ENCODE measurements at places on chromosomes 13 and 19. TPM values are rescaled to one million over a fixed set of nuclear protein-coding genes. Genes with fewer than 3 reads are reported as not detected.

DNA sequence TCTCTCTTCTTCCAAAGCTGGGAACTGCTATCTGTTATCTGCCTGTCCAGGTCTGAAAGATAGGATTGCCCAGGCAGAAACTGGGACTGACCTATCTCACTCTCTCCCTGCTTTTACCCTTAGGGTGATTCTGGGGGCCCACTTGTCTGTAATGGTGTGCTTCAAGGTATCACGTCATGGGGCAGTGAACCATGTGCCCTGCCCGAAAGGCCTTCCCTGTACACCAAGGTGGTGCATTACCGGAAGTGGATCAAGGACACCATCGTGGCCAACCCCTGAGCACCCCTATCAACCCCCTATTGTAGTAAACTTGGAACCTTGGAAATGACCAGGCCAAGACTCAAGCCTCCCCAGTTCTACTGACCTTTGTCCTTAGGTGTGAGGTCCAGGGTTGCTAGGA lies 5.1 kb downstream of the KLK3 start:
- H3K4me1 ChIP-seq, result peaks cover 6% of the 10 kb centered on the region
- H3K36me3 ChIP-seq, result peaks cover 17% of the 10 kb centered on the region
- DNase-seq, result no peak

- H3K27ac ChIP-seq, result no peak overlapping the region
- no peak for DNase-seq
- no peaks in the 10 kb centered on the region for H3K4me1 ChIP-seq
- no peak overlapping the region for H3K4me3 ChIP-seq
- H3K27me3 ChIP-seq, result no peaks in the 10 kb centered on the region
- H3K36me3 ChIP-seq, result no peaks in the 10 kb centered on the region
These were observed 916.6 kb downstream of the DIAPH3 start for GRCh38 chr13:59247171-59247570.

- H3K27ac ChIP-seq, result no peak overlapping the region
- H3K4me1 ChIP-seq, result no peaks in the 10 kb centered on the region
- H3K4me3 ChIP-seq, result no peak overlapping the region
- DNase-seq, result no peak
- H3K27me3 ChIP-seq, result peaks cover 29% of the 10 kb centered on the region
These were observed 95.6 kb upstream of the HTR2A start for GRCh38 chr13:46992383-46992952.

DNA sequence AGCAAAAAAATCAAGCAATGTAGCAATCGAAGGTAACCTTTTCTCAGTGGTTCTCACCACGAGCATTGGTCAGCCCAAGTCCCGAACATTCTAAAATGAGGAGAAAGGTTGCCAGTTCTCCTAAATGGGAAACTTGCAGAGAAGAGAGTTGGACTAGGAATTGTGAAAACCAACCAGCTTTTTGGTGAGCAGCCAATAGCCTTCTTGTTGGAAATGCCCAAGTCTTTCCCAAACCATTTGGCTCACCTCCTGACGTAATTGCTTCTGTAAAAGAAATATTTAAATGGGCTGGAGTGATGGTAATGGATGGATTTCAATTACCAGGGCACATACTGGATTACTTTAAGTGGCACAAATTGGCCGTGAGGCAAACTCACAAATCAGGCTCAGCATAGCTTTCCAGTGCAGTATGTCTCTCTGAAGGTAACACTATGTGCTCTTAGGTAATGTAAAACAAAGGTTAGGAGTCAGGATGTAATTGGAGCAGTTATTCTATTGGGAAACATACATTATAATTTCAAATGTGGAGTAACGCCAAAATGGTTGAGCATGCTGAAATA lies 423.2 kb downstream of the KLF5 start:
- DNase-seq, result no peak
- H3K4me1 ChIP-seq, result no peaks in the 10 kb centered on the region
- H3K27ac ChIP-seq, result no peak overlapping the region
- no peaks in the 10 kb centered on the region for H3K36me3 ChIP-seq

DNA sequence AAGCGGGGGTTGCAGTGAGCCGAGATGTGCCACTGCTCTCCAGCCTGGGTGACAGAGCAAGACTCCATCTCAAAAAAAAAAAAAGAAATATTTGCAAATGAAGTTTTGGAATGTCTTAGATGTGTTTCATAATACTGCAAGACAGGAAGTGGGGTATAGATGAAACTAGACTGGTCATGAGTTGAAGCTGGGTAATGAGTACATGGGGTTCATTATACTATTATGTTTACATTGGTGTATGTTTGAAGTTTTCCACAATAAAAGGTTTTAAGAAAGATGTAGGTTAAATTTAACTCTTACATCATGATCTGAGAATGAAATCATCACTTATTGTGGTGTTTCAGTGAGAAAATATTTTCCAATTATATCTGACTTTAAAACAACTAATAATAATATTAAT lies 19.0 kb downstream of the FNDC3A start:
- no peak overlapping the region for H3K27ac ChIP-seq
- no peak overlapping the region for H3K4me3 ChIP-seq
- no peaks in the 10 kb centered on the region for H3K27me3 ChIP-seq
- H3K36me3 ChIP-seq, result peaks cover 9% of the 10 kb centered on the region

ZNF415 gene
- total RNA-seq, result not detected

ZNF284 gene
- total RNA-seq, result 1.6 TPM

Measured in T-helper 17 cell (primary cell).